ENCODE measurements at places on chromosomes 3 and 15. TPM values are rescaled to one million over a fixed set of nuclear protein-coding genes. Genes with fewer than 3 reads are reported as not detected.

The SLC28A1 gene
- total RNA-seq, result not detected

The CCK gene
- total RNA-seq, result not detected

The LRRC49 gene
- 8.3 TPM for total RNA-seq

The STARD5 gene
- 0.22 TPM for total RNA-seq

The TMEM108 gene
- 0.79 TPM for total RNA-seq

The FAM3D gene
- total RNA-seq, result not detected

The GASK1A gene
- 0.15 TPM for total RNA-seq

The SPTSSB gene
- total RNA-seq, result not detected

DNA sequence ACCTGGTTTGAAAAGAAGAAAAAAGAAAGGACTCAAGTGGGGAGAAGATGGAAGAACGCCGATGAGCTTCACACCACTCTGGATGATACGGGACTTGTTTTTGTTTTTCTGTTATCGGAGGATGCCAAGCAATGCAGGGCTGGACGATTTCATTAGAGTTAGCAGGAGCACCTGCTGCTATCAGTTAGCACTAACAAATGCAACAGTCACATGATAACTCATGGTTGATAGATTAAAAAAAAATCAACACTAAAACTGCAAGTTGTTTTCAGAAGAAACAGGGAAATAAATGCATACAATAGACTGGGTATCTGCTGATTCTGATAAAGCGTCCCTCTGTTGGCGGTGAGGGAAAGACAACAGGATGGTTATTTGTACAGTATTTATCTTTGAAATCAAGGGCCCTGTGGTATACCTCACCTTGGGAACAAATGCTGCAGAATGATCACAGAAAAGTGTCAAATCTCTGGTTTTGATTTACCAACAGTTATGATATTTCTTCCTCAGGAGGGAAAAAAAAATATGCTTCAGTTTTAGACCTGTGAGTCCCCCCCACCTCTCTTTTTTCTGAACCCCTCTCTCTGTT lies 575.1 kb downstream of the FOXP1 start:
- no peak for DNase-seq

- no peak for DNase-seq
These were observed 39.6 kb downstream of the VPS13C start for GRCh38 chr15:62020576-62021160.

DNA sequence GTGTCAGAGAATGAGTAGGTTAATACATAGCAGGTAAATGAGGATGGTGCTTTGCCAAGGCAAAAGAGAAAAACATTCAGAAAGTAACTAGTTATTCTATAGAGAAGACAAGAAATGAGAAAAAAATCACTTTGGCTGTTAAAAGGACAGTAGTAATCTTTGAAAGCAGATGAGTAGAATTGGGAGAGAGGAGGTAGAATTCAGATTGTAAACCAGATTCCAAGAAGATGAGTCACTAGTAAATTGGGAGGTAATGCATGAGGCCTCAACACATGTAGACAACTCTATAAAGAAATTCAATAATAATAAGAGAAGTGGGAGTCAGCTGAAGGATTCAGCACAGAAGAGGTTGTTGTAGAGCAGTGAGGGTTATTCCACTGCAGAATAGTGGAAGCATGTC lies 81.4 kb downstream of the MBNL1 start:
- no peak for DNase-seq

DNA sequence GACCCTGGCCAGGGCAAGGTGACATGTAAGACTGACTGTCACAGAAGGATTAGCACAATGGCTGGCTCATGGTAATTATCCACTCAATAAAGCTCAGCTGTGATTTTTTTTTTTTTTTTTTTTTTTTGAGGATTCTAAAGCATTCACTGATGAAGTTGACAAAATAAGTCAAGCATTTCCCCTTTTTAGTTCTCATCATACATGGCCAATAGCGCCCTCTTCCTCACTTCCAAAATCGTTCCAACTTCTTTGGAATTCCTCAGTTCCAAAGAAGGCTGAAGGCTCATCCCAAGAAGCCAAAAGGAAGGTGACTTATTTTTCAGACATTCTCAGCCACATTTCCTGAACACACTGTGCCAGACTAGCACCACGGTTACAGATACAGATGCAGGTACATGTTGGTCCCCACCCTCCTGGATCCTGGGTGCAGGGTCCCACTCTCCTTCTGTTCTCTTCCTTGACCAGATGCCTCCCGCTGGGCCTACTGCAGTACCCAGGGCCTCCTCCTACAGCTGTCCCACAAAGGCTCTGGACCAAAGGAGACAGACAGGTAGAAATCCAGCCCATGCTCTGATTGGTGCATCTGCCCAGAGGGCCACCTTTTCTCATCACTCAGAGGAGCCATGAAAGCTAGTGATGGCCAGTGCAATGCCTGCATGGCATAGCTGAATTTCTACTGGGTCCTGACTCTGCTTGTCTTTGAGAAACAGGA lies 202.6 kb downstream of the UACA start:
- DNase-seq, result no peak

- DNase-seq, result peak; percentile 29
These were observed 836.2 kb downstream of the AGBL1 start for GRCh38 chr15:86915811-86916331.

DNA sequence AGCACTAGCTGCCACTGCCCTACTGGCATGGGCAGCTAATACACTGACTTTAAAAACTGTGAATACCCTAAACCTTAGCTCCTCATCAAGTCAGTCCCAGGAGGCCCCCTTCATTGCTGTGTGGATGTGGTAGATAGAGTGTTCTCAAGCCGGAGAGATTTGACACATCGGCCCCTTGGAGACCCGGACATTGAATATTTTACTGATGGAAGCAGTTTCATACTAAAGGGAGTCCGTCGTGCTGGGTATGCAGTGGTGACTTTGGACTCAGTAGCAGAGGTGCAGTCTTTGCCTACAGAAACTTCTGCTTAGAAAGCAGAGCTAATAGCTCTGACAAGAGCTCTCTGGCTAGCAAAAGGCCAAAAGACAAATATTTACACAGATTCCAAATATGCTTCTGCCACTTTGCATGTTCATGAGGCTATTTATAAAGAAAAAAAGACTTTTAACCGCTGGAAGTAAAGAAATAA lies 17.5 kb downstream of the CCR4 start:
- no peak for DNase-seq

DNA sequence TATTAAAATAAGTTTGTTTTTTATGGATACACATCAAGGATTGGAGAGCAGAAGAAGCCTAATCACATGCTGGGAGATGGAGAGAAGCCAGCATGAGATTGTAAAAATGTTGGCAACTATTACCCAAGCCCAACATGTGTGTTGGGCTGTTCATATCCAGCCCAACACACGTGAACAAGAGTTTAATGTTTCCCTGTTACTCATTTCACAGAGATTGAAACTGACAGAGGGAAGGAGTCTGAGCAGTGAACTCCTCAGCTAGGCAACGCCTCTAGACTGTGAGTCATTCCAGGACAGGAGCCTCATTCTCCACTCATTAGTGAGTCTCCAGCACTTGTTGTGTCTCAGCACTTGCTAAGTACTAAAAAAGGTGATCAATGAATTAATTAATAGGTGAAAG lies 43.2 kb upstream of the CMSS1 start:
- peak; percentile 28 for DNase-seq

DNA sequence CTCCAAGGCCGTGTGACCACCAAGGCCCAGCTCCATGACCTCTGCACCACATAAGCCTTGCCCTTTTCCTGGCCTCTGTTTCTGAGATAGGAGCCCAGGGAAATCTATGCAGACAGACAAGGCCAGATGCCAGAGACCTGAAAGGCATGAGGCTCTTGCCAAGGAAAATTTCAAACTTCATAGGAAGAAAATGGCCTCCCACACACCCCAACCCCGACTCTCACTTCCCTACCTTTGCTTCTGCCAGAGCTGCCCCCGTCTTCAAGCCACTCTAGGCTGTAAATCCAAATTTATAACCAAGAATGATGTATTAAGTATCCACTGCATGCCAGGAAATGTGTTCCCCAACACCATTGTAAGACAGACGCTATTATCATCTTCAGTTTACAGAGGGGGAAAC lies 65.5 kb upstream of the HRH1 start:
- no peak for DNase-seq

- DNase-seq, result no peak
These were observed 67.8 kb upstream of the ATP13A3 start for GRCh38 chr3:194554473-194555123.

- no peak for DNase-seq
These were observed 24.4 kb downstream of the MIX23 start for GRCh38 chr3:122358703-122359032.

GRCh38 chr3:152398495-152398894 lies 129.8 kb downstream of the MBNL1 start:
- no peak for DNase-seq

DNA sequence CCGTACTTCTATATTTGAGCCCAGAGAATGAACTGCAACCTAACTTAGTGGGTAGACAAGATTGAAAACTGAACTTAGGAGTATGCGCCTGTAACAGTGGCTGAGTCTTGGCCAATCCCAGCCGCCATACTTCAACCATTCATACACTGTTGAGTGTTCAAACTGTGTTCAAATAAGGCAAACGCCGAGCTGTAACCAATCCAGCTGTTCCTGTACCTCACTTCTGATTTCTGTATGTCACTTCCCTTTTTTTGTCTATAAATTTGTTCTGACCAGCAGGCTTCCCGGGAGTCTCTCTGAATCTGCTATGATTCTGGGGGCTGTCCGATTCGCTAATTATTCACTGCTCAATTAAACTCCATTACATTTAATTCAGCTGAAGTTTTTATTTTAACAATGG lies 58.6 kb upstream of the TPM1 start:
- DNase-seq, result no peak

GRCh38 chr3:98171071-98171470 lies 4.6 kb downstream of the OR5H15 start:
- no peak for DNase-seq

GRCh38 chr15:98746375-98747155 lies 98.2 kb downstream of the IGF1R start:
- DNase-seq, result no peak

- DNase-seq, result no peak
These were observed 941.1 kb upstream of the CFAP20DC start for GRCh38 chr3:59990915-59991314.

- DNase-seq, result peak; percentile 28
These were observed 3.3 kb downstream of the SCAMP2 start for GRCh38 chr15:74869726-74870407.

DNA sequence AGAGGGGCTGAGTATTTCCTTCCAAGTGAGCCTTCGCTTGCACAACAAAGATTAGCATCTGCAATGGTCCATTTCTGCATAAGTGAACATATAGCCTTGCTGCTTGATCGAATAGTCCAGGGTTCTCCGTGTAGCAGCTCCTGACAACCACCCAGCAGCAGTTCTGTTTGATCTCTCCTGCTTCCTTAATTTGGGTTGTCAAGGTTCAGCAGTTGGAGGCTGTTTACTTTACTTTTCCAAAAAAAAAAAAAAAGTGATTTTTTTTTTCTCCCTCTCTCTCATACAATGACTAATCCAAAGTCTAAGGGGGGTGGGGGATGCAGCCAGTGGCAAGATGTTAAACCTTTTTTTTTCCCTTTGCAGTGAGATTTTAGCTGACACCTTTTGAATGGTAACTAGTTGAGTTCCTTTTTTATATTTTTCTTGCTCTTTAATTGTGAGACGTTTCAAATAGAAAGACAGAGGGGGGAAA lies 3.6 kb downstream of the FOXP1 start:
- DNase-seq, result peak; percentile 44

DNA sequence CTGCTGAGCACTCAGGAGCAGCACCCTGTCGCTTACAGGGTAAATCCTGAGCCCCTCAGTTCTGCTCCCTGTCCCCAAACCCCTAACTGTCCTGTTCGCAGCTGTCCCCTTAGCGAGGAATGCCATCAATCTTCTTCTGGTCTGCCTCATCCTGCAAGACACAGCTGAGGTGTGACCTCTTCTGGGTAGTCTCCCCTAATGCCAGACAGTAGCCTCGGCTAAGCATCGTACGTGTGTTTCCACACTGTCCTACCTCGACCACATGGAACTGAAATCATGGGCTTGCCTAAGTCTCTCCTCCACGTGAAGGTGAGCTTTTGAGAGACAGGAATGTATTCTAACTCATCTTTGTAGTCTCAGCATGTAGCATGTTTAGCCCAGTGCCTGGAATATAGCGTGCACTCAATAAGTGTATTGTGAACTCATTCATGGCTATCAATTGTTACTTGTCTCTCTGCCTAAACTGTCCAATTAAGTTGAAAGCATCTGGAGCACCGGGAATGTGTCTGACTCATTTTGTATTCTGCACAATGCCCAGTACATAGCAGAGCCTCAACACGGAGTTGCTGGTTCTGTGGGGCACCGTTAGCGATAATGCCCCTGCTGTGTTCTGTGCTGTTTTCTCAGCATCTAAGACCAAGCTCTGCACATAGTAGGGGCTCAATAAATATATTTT lies 90.2 kb downstream of the HES1 start:
- DNase-seq, result no peak

- no peak for DNase-seq
These were observed 7.0 kb downstream of the TRAK1 start for GRCh38 chr3:42098171-42098570.

GRCh38 chr3:195104340-195104739 lies 166.6 kb downstream of the XXYLT1 start:
- DNase-seq, result no peak

- DNase-seq, result no peak
These were observed 4.7 kb downstream of the PLA2G4F start for GRCh38 chr15:42151736-42152135.

- DNase-seq, result no peak
These were observed 520 bp downstream of the TMEM42 start for GRCh38 chr3:44862226-44862637.

DNA sequence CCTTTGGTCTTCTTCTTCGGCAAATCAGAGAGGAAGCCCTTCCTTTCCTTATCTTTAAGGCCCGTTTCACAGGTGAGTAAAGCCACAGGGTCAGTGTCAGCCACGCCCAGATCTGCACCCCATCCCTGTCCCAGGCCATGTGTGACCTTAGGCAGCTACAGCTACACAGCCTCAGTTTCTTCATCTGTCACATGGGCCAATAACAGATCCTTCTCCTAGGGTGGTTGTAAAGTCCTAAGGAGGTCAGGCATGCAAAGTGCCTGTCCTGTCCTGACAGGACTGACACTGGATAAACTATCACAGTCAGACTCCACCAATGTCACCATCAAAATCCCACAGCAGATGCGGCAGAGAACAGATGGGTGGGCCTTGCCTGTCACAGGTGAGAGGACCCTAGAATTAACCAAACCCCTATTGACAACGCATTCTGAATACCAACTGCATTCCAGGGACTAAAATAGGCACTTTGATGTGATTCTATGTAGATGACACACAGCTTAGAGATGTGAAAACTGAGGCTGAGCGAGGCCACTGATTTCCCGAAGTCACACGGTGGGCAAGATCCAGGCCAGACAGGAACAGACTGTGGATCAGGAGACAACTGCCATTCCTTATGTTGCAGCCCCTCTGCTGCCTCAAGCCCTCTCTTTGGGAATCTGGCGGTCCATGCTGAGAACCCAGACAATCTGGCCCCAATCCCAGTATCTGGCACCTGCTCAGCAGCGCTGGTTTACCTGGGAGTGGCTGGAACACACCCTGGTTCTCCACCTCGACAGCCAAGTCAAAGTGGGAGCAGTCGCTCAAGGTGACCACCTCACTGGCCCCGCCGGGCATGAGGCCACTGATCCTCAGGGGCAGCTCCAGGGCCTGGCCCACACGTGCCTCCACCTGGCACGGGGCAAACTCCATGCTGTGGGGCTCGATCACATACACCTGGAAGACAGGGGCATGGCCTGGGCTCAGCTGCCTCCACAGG lies 48.7 kb downstream of the NUP210 start:
- no peak for DNase-seq

- no peak for DNase-seq
These were observed 32.9 kb upstream of the FBLN2 start for GRCh38 chr3:13515786-13516759.

All from MG63 (cell line).